Cerebellar cortex (tissue), 1 donor: ENCODE measurements at places on chromosomes 3 and 15.

DNA sequence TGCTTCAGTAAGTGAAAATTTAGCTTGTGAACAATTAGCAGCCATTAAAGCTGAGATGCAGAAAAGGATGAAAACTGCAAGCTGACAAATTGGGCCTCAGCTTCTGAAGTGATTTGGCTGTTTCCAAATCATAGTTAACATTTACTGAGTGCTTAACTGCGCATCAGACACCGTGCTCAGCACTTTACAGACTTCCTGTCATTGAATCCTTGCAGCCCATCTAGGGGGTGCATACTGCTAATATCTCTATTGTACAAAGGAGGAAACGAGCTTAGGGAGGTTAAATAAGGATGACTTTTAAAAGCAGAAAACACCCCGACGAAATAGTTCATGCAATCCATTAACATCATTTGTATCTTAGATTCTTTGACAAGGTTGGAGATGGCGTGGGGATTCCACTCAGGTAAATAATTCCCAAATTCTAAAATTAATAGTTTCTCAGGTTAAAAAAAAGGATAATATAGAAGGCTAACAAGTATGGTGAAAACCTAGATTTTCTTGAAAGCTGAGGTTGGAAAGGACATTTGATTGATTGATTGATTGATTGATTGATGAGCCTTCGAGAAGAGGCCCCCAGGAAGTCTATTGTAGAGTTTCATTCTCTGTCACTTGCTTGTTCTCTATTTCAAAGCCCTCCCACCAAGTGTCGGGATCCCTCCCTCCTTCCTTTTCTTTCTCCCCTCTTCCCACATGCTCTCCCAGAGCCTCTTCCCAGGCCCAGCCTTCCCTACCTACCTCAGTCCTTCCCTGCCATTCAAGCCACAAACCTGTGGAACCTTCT, 23.5 kb upstream of the EPHB3 start:
- no peak for DNase-seq

- peak; percentile 57 for DNase-seq
Observed at GRCh38 chr3:142987707-142988106, 13.7 kb upstream of the U2SURP start.

- no peak for DNase-seq
Observed at GRCh38 chr3:53287131-53287629, 31.4 kb upstream of the TKT start.

GRCh38 chr15:85804481-85805170, 9.9 kb upstream of the KLHL25 start:
- DNase-seq = peak; percentile 57

GRCh38 chr3:129429080-129429451, 630 bp upstream of the EFCAB12 start:
- no peak for DNase-seq

DNA sequence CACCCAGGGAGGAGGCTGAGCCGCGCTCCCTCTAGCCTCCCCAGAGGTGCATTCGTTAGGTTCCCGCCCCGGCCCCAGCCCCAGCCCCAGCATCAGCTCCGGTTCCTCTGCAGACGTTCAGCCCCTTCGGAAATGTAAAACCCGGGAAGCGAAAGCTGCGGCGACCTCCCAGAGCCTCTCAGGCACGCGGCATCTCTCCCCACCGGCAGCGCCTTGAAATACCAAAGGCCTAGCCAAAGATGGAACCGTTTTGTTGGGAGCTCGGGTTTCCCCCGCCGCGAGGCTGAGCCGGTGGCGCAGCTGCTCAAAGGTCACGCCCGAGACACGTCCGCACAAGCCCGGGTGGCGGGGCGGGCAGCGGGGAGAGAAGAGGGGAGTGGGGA, 77.8 kb upstream of the HES1 start:
- DNase-seq = no peak

GRCh38 chr3:23303601-23304217, 100.6 kb downstream of the UBE2E2 start:
- no peak for DNase-seq

DNA sequence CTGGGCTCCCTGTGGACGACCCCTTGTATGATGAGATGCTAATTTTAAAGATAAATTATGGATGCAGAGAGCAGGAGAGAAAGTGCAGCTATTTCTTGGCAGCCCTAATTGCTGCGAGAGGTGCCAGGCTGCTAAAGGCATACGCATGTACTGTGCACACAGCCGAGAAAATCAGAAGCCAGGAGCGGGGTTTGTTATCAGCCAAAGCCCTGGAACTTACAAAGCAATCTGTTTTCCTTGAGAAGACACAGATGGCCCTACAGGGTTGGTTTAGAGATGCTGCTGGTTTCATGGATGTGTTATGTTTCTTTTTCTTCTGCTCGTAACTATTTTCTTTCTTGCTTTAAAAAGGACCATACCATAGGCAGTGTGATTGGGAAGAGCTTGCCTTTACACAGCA, 11.7 kb upstream of the CCK start:
- DNase-seq = peak; percentile 90

GRCh38 chr3:15844889-15845288, 47.1 kb upstream of the ANKRD28 start:
- DNase-seq = no peak

DNA sequence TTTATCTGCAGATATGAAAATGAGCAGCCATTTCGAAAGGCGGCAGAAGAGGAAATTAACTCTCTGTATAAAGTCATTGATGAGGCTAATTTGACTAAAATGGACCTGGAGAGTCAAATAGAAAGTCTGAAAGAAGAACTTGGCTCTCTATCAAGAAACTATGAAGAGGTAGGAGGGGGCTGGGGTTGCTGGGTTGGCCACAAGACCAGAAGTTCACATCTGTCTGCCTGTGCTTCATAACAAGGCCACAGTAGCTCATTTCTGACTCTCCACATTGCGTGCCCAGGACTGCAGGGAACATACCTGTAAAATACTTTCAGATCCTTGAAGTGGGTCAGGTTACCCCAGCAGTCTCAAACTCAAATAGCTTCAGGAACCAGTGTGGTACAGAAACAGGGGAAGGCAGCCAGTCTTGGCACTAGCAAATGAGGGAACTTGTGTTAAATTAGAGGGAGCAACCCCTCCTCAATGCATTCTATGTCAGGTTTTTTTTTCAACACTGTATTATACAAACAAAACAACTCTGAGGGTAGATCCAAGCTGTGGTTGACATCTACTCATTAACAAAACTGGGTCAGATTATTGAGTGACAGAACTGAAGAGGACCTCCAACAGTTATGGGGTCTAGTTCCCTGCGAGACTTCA, 48.7 kb downstream of the BFSP2 start:
- no peak for DNase-seq

- DNase-seq = no peak
Observed at GRCh38 chr15:99084965-99085364, 19.9 kb upstream of the SYNM start.

DNA sequence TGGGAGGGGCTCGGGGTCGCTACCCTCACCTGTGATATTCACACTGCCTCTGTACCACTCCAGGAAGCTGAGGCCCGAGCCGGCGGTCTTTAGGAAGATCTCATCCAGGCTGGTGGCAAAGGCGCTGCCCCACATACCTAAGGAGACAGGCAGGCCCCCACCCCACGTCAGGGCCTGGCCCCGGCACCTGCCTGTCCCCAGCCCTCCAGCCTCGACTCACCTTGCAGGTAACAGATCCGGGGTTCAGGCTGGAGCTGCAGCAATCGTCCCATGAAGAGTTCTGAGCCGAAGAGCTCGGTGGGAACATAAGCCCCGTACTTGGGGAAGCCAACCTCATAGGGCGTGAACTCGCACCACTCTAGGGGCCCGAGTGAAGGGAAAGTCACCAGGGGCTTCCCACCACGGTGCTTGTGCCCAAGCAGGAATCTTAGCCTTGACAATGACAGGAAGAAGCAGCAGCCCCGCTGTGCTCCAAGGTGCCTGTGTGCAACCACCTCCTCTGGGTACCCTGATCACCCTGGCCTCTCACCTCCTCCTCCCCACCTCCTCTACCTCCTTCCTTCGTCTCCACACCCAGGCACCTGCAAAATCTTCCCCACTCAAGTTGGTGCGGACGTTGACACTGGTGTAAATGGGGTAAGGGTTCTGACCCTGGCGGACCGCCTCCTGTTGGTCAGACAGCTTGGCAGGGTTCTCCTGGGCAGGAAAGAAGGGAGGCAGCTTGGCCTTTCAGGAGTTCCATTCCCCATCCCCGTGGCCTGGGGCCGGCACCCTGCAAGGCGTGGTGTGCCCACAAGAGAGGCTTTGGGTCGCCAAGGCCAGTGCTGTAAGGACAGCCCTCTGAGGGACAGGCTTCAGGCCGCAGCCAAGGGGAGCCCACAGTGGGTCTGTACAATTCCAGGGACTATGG, 10.6 kb downstream of the PLA2G4F start:
- DNase-seq = no peak

DNA sequence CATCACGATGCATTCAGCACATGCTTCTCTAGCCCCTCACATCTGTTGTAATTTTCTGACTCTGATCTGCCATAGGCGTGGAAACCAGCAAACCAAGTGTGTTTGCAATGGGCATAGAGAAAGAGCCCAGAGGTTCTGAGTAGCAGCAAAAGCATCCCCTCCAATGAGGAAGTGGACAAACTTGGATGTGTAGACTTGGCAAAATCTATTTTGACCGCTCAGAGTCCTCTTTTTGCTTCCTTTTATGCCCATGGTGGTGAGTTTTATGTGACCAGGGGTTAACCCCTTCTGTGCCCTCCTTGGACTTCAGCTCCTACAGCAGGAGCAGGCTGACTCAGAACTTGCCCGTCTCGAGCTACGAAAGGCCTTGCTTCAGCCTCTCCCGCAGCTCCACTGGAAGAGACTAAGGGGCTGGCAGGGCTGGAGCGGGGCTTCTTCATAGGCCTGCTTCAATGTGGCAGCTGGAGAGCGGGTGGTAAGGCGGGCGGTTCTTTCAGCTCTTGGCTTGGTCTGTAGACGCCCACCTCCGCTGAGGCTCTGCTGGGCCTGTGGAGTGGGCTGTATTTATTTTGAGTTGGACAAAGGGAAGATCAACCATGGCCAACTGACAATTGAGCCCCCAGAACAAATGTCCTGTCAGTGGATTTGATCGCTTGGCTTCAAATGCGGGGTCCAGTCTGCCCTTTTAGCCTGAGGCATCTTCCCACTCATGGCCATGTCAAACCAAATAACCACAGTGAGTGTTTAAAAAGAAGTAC, 6.5 kb upstream of the ETV5 start:
- DNase-seq = no peak

- no peak for DNase-seq
Observed at GRCh38 chr3:182503401-182503800, 289.9 kb upstream of the ATP11B start.

DNA sequence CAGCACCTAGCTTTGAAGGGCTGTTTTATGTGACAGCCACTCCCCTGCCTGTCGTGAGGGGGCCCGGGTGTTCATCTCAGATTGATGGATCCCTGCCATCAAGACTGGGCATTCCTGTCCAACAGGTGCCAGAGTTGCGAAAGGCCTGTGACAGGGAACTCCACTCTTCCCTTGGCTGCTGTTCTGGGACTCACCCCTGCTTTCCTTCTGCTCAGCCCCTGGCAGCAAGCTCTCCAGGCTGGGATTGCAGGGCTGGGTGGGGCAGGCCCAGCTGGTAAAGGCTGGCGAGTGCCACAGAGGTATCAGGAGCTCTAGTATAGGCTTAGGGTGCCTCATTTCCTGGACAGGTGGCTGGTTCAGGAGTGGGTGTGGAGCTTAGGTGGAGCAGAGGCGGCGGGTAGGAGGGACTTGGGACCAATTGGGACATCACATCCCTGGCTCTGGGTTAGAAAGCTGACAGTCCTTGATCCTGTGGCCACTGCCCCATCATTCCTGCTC, at the start of gene PLA2G4B:
Gene PLA2G4B (plus strand): TSS at position 448 of the 498 bp plus-strand sequence. CDS start 67 bp downstream, outside the sequence.
- no peak for DNase-seq

DNA sequence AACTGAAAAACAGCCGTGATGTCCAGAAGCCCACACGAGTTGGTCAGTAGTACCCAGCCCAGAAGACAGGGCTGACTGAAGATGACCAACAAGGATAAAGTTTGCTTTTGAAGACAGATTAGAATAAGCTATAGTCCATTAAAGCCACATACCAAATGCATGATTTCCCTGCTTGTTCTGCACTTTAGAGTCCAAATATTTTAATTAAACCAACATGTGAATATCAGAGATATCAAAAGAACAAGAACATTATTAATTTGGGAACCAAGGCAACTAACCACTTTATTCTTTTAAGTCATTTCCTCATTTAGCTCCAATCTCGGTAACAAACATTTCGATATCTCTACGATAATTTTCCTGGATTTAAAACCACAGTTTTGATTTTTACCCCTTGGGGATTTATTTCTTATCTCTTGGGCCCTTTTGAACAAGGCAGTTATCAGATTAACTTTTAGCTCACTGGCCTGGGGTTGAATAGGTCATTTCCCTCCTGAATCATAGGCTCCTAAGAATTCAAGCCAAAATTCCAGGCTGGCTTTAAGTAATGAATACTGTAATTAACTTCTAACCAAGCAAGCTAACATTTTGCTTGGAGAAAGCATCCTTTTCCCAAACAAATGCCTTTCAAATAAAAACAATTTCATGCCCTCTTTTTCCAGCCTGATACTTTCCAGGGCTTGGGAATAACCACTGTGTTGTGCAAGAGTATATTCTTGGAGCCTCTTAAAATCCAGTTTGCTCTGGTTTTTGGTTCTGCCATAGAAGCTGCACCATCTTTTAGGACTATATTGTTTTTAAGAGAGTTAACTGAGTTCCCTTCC, 102.9 kb upstream of the NR2E3 start:
- no peak for DNase-seq

DNA sequence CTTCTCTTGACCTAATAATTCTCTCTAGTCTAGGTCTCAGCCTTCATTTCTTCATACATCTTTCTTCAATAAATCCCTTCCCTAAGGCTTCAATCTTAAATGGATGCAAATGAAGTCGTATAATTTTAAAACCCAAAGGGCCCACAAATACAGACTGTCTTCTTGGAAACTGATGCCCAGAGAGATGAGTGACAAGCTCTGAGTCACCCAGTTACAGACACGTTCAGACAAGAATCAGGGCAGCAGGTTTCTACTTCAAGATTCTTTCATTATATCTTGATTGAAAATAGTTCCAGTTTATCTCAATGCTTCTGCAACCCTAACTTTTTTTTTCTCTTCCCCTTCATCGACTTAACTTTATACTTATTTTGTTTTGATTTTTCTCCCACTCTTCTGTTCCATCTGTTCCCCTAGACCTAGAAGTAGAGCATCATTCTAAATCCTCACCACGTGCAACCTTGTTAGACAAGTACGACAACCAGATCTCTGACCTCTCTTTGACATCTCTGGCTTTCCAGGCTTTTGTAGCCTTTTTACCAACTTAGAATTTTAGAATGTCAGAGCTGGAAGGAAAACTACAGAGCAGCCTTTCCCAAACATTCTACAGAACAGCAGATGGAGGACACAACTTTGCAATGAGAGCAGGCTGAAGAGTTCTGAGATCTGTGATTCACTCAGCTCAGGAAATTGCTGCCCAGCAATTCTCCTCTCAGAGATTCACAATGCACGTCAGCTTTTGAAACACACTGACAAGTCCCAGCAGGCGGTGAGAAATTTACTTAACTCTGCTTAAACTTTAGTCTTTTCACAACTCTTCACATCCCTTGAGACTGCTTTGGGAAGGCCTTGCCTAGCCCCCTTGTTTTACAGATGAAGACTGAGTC, 25.3 kb downstream of the NCEH1 start:
- DNase-seq = no peak

GRCh38 chr3:40532252-40532651, 7.5 kb downstream of the ZNF621 start:
- DNase-seq = no peak

- DNase-seq = no peak
Observed at GRCh38 chr3:196238612-196239560, 22.6 kb downstream of the SLC51A start.
